ENCODE measurements at places on chromosomes 7 and 10.

DNA sequence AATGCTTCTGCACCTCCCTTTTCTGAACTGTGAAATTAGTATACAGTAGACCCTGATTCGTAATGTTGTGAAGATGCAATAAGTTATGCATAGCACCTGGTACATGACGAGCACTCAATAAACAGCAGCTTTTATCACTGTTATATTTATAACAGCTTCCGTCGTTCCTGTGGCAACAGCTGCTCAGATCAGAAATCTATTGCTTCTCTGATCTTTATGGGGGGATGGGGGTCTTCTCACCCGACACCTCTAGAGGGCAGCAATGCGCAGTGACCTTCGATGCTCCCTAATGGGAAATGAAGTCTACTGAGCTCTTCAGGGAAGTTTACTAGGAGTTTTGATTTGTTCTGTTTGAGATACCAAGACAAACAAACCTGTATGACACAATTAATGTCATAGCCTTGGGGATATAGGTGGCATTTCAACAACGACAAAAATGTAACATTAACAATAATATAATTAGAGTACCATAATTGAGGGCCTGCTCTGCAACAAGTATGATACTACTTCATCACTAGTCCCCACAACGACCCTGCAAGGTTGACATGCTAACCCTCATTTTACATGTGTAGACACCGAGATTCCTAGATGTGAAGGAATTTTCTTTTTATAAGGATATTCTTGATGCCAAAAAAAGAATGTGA lies 289.6 kb downstream of the SFMBT2 start:
- peak; percentile 47 for DNase-seq

DNA sequence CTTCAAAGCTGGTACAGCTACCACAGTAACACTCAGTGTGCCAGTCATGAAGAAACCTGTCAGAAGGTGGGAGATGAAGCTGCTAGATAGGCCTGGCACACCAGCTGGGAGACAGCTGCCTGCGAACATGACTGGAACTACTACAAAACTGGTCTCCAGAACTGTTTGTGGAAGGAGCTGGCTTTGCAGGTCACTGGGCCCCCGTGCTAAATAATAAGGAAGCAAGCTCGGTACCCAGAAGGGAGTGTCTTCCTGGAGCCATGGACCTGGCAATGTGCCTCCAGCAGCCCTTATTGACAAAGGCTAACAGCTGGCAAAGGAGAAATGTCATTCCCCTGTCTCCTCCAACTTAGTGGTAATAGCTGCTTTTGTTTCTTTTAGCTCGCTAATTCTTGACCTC lies 1217.6 kb upstream of the LRRN3 start:
- no peak for DNase-seq

DNA sequence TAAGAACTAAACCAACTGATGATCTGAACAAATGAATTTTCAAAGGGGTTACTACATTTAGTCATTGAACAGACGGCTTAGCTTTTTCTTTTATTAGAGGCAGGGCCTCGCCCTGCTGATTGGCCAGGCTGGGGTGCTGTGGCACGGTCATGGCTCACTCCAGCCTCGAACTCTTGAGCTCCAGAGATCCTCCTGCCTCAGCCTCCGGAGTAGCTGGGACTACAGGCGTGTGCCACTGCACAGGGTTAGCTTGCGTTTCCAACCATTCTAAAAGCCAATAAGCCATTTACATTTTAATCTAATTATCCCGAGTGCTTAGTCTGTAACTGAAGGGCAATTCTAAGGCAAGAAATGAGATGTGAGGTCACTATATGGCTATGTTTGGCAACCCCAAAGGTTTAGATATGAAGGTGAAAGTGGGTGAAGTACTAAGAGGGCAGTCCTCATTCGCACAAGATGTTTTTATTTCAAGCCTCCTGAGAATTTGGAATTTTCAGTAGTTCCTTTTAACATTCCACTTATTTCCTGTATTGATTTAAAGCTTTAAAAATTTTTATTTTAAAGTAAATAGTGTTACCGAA lies 1.6 kb upstream of the CDK13 start:
- peak; percentile 8 for DNase-seq

DNA sequence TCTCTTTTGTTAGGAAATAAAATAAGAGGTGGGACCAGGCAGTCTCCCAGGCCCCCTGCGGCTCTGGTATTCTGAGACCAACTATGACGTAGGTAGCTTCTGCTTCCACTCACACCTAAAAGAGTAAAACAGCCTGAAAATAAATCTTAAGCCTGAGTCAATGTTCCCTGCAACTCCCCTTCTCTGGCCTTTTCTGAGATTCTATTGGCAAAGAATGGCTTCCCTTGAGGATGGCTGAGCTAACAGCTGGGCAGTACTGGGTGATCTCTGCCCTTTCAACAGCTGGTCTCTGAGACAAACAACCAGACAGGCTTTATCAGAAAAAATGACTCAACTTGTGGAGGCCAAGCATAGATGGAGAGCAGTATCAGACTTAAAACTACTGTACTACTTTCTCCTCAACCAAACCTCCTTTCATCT lies 58.7 kb downstream of the CREB3L2 start:
- DNase-seq = no peak

DNA sequence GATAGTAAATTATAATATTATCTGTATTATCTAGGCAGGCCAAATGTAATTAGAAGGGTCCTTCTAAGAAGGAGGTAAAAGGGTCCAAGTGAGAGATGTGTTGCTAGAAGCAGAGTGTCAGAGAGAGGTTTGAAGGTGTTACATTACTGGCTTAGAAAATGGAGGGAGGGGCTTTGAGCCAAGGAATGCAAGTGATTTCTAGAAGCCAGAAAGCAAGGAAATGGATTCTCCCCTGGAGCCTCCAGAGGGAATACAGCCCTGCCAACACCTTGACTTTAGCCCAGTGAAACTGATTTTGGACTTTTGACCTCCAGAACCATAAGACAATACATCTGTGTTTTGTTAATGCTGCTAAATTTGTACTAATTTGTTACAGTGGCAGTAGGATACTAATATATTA lies 97.9 kb upstream of the IL6 start:
- no peak for DNase-seq

DNA sequence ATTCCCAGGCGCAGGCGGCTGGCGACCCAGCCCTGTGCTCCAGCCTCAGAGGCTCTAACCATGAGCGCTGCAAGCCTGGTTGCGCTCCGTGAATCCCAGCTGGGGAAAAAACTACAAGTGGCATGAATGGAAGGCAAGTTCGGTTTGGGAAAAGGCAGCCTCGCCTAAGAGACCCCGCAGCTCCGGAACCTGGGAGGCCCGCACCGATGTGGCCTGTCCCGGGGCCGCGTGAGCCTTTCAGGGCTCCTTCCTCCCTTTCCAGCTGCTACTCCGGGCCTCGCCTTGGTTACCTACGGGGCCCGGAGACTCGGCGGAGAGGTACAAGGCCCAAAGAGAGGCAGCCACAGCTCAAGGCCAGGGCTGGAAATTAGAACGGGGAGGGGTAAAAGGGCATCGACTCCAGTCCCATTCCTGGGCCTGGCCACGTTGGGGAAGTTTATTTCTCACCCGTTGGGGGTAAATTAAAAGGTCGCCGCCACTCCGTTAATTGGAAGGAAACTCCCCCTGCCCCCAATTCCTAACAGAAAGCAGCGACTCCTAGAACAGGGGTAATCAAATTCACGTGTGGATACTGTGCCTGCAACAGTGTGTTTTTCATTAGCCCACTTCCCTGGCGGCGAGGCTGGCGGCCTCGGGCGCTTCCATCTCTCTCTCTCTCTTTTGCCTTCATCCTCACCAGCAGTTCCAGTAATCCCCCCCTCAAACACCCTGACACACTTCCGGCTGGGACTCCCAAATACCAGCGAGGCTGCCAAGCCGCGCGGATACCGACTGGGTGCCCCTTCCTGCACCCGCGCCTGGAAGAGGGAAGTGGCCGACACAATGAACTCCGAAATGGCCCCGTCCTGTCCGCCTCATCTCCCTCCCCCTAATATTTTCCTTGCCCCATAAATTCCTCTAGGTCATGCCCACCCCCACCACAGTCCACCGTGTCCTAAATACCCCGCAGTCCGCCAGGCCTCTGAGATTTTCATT lies 1.5 kb upstream of the HOXA9 start:
- DNase-seq = no peak

- peak; percentile 33 for DNase-seq
Observed at GRCh38 chr7:1883031-1883761, 213.1 kb downstream of the ELFN1 start.

DNA sequence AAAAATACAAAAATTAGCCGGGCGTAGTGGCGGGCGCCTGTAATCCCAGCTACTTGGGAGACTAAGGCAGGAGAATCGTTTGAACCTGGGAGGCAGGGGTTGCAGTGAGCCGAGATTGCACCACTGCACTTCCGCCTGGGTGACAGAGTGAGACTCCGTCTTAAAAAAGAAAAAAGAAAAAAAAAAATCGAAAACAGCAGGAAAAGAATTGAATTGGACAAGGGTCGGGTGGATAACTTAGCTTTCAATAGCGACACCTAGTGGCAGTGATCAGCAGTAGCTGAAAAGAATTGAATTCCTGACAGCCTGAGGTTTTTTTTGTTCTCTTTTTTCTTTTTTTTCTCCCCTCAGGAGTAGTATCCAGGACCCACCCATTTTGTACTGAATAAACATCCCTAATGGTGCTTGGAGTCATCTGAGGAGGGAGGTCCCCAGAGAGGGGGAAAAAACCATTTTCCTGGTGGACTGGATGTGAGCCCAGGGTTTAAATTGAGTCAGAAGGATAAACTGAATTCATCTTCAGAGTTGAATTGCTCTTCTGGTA lies 55.1 kb downstream of the CYCS start:
- DNase-seq = peak; percentile 60

- no peak for DNase-seq
Observed at GRCh38 chr7:134046594-134047128, 80.5 kb upstream of the LRGUK start.

DNA sequence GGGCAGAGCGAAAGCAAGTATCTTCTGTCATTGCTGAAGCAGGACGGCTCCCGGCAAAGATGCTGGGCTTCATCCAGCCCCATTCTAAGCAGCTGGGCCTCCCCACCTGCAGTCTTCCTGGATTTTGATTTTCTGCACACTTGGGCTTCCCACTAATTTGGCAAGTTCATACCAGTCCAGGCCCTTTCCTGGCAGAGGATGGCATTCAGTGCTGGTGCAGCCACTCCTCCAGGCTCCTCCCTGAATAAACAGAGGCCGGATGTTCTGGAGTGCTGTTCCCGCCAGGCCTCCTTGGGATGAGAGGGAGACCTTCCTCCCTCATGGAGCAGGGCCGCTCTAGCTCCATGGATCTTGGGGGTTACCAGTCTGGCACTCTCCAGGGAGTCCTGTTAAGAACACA lies 3.4 kb downstream of the BAG3 start:
- DNase-seq = no peak

- DNase-seq = no peak
Observed at GRCh38 chr7:36871355-36871738, 147.1 kb upstream of the AOAH start.

GRCh38 chr10:67793313-67793712 lies 44.7 kb downstream of the DNAJC12 start:
- no peak for DNase-seq

GRCh38 chr10:15213461-15213861 lies 45.0 kb upstream of the NMT2 start:
- no peak for DNase-seq

DNA sequence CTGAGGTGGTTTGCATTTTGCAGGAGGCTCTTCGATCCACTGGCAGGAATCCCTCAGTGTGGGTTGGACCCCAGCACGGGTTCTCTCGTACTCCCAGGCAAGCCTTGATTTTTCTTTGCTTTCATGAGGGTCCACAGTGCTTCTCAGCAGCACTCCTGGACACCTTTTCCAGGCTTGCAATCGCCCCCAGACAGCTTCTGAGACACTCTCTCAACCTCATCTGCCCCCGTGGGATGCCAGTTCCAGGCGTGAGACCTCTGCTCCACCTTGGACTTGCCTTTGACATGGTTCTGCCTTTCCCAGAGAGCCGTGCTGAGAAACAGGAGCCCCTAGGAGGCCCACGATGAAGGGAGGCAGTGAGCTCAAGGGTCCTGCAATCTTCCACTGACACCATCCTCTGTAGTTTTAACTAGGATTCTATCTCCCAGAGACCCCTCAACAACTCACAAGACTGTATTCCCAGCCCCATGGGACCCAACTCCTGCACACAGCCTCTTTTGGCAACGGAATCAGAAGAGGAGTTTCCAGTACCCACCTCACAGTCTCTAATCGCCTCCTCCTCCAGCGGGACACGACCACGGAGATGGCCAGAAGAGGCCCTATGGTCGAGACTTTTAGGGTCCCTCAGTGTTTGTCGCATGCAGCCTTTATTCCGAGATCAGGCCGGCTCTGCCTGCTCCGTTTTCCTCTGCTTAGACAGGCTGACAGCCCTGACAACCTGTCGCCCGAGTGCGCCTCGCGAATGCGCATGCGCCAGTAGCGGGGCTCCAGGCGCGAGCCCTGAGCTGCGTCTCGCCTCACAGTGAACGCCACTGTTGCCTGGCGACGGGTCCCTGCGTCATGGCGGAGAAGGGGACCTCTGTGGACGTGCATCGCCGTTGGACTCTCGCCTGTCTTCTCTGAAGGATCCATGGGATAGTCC lies 26.0 kb upstream of the ZNF273 start:
- no peak for DNase-seq

DNA sequence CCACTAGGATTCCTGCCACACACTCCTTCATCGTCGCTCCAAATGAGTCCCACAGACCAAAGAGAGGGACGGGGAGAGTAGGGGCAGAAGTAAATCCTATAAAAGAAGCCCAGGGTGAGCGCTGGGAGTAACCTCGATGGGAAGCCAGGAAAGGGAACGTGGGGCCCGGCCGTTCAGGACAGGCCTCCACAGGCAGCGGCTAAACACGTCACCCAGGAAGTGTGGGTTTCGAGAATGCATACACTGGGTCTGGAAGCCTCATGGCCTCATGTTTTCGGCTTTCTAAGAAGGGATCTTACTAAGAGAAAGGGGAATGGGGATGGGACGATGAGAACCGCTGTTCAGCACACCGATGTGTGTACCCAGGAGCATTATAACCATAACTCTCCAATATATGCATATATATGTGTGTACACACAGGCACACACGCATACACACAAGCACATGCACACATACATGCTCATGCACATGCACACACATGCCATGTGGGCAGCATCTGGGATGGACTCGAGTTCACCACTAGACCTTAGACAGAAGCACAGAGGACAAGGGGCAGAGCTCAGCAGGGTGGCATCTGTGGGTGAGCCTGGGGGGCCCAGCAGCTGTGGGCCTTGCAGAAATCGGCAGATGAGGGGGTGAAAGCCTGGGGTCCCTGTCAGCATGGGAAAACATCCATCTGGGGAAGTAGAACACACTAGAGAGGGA lies 14.8 kb upstream of the CNPY1 start:
- DNase-seq = no peak

- no peak for DNase-seq
Observed at GRCh38 chr7:110929480-110930249, 161.3 kb upstream of the LRRN3 start.
